T-helper 2 cell treated with Interferon-gamma antibody and Interleukin-4, amounts not matched to agents 5 μg/mL and 100 μg/mL, for 36 hours (primary cell): ENCODE measurements at places on chromosomes 7 and 10.

- no peak for DNase-seq
Measured at GRCh38 chr7:17682586-17682985, 257.7 kb downstream of the SNX13 start.

- DNase-seq = peak; percentile 15
Measured at GRCh38 chr10:102523250-102524029, 19.7 kb downstream of the SUFU start.

GRCh38 chr7:148192491-148192890, 398.1 kb upstream of the C7orf33 start:
- no peak for DNase-seq

DNA sequence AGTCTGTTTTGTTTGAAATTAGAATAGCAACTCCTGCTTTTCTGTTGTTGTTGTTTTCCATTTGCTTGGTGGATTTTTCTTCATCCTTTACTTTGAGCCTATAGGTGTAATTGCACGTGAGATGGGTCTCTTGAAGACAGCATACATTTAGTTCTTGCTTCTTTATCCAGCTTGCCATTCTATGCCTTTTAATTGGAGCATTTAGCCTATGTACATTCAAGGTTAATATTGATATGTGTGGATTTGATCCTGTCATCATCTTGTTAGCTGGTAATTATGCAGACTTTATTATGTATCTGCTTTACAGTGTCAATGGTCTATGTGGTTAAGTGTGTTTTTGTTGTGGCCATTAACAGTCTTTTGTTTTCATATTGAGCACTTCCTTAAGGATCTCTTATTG, 708.9 kb upstream of the ANKRD30A start:
- no peak for DNase-seq

DNA sequence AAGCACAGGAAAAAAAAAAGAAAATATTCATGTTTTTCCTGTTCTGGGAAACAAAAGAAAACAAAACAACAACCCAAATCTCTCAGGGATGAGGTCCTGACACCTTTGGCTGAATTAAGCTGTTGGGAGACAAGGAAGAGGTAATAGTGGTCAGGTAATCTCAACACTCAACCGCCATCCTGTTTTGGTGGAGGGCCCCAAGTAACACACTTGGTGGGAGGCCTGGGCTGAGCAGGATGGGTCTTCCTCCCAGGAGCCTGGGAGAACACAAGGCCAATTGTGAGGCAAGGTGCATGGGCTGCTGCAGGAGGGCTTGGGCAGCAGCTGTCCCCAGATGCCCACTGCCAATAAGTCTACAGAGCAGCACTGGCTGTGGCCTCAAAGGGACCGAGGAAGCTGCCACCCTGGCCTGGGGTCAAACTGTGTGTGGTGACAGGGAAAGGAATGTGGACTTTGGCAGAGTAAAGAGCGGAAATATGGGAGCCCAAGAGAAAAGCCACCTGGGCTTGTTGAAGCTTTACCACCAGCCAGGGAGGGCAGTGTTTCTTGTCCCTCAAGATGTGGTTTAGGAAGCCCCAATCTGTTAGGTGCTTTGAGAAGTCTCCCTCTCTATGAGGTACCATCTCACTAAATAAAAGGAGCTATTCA, 93.5 kb upstream of the SLC25A13 start:
- DNase-seq = no peak

DNA sequence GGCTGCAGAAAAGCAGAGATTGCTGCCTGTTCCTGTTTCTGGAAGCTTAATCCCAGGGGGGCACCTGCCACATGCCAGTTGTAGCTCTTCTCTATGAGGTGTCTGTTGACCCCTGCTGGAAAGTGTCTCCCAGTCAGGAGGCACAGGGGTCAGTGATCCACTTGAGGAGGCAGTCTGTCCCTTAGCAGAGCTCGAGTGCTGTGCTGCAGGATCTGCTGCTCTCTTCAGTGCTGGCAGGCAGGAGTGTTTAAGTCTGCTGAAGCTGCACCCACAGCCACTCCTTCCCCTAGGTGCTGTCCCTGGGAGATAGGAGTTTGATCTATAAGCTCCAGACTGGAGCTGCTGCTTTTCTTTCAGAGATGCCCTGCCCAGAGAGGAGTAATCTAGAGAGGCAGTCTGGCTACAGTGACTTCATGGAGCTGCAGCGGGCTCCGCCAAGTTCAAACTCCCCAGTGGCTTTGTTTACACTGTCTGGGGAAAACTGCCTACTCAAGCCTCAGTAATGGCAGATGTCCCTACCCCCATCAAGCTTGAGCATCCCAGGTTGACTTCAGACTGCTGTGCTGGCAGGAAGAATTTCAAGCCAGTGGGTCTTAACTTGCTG, 57.6 kb upstream of the CROT start:
- no peak for DNase-seq

GRCh38 chr10:93475227-93475626, 6.9 kb downstream of the MYOF start:
- DNase-seq = no peak

- DNase-seq = no peak
Measured at GRCh38 chr10:558891-559766, 130.3 kb downstream of the DIP2C start.

DNA sequence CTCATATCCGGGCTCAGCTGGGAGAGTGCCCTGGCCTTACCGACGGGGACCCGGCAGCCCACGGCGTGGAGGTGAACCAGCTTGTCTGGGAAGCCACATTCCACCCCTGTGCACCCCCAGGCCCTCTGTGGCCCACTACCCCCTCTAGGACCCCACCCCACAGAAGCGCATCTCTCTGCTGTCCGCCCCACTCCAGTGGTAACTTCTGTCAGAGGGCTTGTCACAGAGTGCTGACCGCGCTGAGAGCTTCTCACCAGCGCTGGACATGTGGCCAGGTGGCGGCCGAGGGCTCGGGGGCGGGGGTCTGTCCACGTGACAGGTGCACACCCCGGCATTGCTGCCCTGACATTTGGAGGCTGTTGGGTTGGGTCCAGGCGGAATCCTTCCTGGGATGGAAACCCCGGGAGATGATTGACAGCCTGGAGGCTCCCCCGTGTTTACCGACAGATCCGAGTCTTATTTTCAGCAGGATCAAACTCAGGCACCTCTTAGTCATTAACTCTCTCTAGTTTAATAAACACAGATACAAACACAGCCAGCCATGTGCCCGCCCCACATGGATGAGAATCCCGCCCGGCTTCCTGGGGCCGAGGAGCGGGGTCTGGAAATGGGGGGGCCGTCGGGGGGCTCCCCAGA, 5.1 kb downstream of the ELFN1 start:
- DNase-seq = no peak

DNA sequence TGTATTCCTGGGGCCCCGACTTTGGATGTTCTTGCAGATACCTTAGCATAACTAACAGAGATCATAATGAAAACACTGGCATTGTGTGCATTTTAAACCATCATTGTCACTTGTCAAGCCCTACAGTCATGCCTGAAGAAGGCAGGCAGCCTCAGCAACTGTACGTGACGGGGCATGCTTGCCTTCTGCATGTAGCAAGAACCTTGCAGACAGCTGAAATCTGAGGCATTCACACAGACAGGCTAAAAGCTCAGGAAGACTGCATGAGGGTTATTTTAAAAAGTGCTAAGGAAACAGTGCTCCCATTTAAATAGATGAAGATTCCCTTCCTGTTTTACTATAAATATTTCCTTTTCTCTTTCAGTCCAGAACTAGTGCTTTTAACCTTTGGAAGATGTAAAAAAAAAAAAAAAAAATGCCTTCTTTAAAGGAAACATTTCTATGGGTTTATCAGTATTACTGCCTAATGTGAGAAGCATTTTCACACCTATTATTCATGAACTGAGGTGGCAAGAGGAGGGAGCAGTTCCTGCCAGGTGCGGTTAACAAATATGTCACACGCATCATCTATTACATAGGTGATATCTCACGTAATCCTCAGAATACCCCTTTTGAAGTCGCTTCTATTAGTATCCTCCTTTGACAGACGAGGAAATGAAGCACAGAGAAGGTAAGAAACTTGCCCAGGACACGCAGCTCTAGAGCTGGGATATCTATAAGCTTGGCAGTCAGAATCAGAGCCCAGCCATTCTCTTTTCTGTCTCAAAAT, 88.1 kb downstream of the PRKCQ start:
- no peak for DNase-seq

DNA sequence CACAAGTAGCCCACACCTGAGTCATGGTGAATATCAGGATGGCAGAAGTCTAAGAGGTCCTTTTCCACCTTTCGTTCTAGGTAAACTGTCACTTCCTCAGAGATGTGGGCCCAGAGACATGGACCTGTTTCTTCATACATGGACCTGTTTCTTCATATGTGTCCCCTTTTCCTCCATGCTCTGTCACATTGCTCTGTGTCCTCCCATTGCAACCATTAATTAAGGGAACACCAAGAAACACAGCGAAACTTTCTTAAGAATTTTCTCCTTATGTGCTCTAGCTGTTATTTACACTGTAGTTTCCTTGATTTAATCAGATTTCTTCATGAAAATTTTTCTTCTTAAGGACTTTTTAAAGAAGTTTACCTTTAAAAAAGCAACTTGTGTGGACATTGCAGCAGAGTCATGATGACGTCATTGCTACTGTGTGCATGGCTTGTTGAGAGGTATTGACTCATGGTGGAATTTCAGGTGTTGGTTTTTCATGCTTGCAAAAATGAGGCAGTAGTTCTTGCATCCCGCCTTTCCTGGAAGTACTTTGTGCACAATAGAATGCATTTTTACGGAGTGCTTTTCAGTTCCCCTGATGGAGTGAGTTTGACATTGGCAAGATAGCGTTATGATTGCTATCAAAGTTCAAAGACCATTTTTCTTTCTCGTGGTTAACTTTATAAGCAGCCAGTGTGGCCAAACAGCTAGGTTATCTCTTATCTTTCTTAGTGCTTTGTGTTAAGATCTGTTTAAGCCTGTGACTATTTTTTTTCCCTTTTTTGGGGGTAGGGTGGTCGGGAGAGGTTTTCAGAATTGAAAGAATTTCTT, 37.7 kb downstream of the CFAP58 start:
- peak; percentile 5 for DNase-seq

- no peak for DNase-seq
Measured at GRCh38 chr7:139078911-139079310, 30.6 kb downstream of the ZC3HAV1 start.

GRCh38 chr7:41134300-41135255, 568.3 kb downstream of the INHBA start:
- peak; percentile 5 for DNase-seq

DNA sequence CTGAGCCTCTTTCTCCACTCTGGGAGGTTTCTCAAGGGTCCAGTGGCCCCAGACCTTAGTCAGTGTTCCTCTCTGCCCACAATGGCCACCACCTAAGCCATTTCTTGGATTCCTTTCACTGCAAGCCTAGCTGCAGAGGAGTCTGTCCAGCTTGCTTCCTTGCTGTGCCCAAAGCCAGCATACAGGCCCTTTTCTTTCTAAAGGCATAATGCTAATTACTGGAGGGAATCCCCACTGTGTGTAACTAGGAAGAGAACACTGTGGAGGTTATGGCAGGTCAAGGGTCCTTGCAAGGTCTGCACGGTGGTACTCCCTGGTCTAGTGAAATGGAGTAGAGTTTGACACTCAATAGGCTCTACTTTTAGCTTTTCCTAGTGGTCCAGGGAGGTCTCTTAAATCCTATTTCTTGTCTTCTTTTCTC, 70.4 kb upstream of the CC2D2B start:
- no peak for DNase-seq

DNA sequence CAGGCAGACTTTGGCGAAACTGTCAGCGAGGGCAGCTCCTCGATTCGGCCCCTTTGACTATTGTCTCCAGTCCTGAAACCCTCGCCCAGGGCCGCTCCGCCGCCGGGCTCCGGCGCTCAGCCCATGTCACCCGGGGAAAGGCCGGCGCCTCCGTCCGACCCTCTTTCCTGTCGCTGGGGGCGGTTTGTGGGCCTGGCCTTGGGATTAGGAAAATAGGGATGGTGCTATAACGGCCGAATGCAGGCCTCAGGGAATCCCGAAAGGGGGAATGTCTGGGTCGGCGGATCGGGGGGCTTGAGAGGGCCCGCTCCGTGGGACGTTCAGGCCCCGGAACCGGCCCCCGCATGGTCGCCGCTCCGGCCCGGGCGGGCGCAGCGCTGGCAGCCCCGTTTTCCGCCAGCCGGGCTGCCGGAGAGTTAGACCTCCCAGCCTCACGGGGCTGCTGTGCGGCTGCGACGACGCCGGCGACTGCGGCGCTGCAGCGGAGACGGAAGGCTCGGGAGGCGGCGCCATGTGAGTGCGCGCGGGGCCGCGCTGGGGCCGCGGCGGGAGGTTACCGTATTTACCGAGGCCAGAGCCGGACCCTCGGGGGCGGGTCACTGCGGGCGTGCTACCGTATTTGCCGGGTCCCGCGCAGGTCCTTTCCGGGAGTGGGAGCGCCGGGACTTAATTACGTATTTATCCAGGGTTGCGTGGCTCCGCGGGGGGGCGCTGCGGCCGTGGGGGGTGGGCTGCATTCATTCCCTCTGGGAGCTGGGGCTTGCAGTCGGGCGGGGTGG, 25.9 kb downstream of the ZNF775 start:
- DNase-seq = peak; percentile 81

DNA sequence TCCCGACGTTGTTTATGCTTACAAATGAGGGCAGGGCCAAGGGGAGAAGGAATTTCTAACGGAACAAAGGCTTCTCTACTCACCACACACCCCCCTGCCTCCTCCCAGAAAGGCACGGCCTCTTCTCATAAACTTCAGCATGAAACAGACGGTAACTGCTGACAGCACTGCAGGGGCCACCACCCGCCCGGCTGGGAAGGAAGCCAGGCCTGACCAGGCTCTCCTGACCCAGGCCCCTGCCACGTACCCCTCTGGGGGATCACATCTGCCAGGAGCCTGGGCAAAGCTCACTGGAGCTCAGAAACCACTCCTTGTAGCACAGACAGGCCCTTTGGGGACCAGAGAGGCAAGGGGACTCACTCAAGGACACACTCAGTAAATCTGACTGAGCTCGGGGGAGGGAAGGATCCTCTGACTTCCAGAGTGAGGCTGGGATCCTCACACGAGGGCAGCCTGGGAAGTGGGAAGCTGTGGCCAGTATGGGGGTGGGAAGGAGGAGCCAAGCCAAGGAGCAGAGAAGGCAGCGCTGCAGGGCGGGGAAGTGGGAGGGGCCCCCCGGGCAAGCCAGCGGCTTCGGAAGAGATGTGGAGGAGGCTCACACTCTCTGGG, 46.1 kb downstream of the ZCCHC24 start:
- no peak for DNase-seq

- DNase-seq = no peak
Measured at GRCh38 chr7:22356701-22357310, at the start of gene RAPGEF5. Gene RAPGEF5, minus strand, starts transcription at chr7:22357154. Its CDS starts 94 bp downstream, at chr7:22357060.

DNA sequence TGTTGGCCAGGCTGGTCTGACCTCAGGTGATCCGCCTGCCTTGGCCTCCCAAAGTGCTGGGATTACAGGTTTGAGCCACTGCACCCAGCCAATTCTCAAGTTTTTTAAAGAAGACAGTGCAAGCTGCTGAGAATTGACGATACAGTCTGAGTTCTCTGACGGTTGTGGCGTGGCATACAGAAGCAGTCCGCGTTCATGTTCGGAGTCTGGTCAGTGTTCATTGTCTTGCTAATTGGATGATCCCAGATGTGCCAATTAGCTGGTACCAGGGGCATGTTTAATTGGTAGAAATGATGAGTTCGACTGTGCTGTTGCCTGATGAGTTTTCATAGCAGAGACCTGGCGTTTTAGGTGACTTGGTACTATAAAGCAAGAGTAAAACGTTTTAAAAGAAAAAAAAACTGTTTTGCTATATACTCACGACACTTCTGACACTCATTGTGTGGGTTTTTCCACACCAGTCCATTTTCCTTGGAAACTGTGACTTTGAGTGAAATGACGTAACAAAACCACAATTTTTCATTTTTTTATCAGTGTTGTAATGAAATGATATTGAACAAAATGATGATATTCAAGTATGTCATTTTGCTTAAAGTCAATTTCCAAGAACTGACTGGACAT, 32.3 kb downstream of the CAMK1D start:
- no peak for DNase-seq
